ENCODE measurements at places on chromosomes 6 and 20. TPM values are rescaled to one million over a fixed set of nuclear protein-coding genes. Genes with fewer than 3 reads are reported as not detected.

DNA sequence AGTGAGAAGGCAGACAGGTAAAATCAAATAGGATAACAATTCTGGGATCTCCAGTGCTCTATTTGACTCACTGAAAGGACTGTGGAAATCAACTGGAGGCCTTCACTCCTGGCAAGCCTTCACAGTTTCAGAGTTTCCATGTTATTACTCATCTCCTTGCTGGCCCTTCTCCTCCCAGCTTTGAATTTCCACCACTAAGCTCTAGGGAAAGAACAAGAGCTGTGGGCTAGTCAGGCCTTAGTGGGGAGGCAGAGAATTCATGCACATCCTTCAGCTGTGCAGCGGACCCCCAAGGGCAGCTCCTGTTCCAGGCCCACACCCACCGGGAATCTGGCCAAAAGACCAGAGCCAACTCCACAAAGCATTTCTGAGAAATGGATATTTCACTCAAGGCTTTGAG is 26.0 kb downstream of the MYLIP start:
- no peak for DNase-seq

- DNase-seq, result no peak
These were observed 1608.8 kb downstream of the GRIK2 start for GRCh38 chr6:103002282-103002681.

GRCh38 chr20:8246153-8246552 is 114.1 kb downstream of the PLCB1 start:
- no peak for DNase-seq

DNA sequence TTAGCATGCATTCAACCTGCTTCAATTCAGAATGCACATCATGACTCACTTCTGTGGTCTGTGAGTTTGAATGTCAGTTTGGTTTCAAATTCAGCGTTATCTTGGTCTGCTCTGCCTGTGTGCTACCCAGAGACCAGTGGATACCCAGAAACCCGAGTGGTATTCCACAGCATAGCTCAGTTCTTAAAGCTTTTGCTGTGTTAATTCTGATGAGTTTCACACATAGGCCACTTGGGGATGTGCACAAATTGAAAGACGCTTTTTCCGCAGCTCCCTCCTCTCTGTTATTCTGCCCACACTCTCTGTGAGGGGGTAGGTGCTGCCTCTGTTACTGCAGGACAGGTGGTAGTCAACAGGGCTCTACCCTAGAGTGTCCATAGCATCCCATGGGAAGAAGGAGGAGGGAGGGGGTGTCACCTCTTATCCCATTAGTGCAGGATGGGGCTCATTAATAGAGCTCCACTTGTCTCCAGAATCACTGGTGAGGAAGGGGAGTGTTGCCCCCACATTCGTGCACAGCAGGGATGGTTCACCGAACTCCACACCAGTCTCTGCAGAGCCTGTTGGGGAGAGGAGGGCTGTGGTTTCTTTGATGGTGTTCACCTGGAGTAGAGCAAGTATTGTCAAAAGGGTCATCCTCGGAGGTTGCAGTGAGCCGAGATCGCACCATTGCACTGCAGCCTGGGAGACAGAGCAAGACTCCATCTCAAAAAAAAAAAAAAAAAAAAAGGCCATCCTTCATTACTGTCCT is 29.2 kb upstream of the SDCBP2 start:
- no peak for DNase-seq

DNA sequence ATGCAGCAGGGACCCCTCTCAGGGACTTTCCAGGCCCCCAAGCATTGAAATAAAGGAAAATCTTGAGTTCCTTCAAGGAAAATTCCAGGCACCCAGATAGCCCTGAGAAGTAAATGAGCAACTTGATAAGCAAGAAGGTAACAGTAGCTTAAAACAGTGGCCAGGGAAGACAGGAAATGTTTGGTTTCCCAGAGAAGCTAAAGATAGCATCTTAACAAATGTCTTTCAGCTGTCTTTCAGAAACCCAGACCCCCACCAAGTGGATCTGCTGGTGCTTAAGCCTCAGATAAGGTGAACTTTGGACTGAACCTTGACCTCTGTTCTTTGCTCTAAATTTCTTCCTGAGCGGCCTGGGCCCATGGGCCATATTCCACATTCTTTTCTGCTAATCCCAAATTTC is 117.8 kb upstream of the CST7 start:
- no peak for DNase-seq

GRCh38 chr6:69976591-69977090 is 110.3 kb downstream of the COL19A1 start:
- no peak for DNase-seq

GRCh38 chr20:17873410-17874270 is 95.0 kb downstream of the SNX5 start:
- DNase-seq, result peak; percentile 54

DNA sequence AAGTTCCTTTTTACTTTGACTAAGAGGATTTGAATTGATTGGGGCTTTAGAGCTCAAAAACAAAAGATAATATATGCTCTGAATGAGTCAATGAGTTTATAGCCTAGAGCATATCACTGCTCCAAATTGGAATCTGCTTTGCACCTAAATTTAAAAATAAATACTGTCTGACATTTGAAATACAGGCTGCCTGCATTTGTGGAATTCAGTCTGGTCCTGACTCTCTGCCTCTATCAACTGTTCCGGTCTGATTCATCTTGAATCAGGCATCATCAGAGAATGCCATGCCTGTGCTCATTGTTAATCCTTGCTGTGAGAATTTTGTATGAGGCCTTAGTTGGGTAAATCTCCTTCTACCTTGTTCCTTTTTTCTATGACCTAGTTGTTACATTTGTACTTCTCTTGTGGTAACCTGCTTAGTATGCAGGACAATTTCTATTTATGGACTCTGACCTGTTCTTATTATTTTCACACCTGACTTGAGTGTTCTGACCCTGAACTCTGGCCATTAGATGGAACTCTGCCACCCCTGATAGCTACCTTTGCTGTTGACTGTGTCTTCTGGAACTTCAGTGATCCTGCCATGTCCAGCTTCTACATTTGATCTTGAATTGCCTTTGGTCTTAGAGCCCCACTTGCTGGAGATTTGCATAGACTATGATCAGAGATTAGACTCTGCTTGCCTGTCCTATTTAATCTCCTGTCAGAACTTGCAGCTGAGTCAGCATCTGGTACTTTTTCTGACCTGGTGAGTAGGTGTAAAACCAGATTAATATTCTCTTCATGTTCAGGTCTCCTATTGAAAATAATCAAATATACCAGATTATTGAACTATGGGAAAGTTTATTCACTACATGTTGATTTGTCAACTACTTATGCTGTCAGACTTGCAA is 442.7 kb upstream of the HS3ST5 start:
- no peak for DNase-seq

DNA sequence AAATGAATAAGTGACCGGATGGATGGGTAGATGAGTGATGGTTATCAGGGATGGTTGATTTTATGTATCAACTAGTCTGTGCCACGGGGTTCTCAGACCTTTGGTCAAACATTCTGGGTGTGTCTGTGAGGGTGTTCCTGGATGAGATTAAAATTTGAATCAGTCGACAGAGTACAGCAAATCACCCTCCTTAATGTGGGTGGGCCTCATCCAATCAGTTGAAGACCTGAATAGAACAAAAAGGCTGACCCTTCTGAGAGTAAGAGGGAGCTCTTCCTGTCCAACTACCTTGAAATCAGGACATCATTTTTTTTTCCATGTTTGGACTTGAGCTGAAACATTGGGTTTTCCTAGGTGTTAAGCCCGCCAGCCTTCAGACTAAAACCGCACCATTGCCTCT is 136.4 kb upstream of the ATXN1 start:
- DNase-seq, result no peak

DNA sequence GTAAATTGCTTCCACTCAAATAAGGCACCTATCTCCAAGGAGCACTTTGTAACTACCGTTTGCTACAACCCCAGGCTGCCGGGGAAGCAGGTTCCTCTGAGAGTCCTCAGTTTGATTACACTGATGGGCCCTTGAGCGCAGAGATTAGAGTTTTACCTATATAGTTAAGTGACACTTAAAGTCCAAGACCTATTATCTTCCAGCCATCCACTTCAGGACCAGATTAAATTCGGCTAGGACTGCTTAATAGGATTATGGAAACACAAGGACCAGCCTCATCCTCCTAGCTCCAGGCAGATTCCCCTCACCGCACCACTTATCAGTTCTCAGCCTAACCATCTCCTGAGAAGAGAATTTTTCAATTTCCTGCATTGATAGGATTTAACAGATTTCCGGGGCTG is 64.7 kb upstream of the TIAM2 start:
- no peak for DNase-seq

DNA sequence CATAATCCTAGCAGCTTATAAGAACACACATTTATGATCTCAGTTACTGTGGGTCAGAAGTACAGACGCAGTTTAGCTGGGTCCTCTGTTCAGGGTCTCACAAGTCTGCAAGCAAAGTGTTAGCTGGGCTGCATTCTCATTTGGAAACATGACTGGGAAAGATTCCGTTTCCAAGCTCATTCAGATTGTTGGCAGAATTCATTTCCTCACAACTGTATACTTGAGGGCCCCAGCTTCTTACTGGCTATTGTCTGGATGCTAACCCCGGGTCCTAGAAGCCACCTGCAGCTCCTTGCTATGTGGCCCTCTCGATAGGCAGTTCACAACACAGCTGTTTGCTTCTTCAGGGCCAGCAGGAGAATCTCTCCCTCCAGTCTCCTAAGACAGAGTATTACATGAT is 13.1 kb downstream of the TCP11 start:
- no peak for DNase-seq

DNA sequence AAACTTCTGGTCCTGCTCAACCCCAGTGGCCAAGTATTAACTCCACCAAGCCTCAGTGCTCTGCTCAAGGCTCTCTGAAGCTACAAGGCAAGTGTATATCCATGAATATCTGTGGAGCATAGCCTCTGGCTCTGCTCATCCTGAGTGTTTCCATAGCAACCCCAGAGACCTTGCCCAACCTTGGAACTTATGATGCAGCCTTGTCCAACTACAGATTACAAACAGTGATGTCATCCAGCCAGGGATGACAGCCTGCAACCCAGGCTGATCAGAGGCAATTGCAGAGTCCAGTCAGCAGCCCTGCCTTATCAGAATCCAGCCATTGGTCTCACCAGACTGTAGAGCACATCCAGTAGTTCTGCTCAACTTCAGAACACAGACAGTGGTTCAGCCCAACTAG is 65.5 kb upstream of the SPACA1 start:
- DNase-seq, result no peak

The AURKA gene
- 9.6 TPM for polyA plus RNA-seq

The TRIM40 gene
- polyA plus RNA-seq, result 0.19 TPM

The MUC22 gene
- not detected for polyA plus RNA-seq

The TP53TG5 gene
- 3.9 TPM for polyA plus RNA-seq

The CFAP61 gene
- 9.3 TPM for polyA plus RNA-seq

The FAM83D gene
- polyA plus RNA-seq, result 11.5 TPM

The BMP7 gene
- 67.9 TPM for polyA plus RNA-seq

The MED23 gene
- polyA plus RNA-seq, result 33.8 TPM

The SLC44A4 gene
- 1.00 TPM for polyA plus RNA-seq

The ANGPT4 gene
- 0.50 TPM for polyA plus RNA-seq

The KCNK15 gene
- 0.15 TPM for polyA plus RNA-seq

Measured in spinal cord (tissue), 10 donors.